Effector memory CD8-positive, alpha-beta T cell (primary cell): ENCODE measurements at places on chromosomes 13 and 19.
A peak's percentile ranks its signal among the peaks of the same experiment; 100 is the strongest.

DNA sequence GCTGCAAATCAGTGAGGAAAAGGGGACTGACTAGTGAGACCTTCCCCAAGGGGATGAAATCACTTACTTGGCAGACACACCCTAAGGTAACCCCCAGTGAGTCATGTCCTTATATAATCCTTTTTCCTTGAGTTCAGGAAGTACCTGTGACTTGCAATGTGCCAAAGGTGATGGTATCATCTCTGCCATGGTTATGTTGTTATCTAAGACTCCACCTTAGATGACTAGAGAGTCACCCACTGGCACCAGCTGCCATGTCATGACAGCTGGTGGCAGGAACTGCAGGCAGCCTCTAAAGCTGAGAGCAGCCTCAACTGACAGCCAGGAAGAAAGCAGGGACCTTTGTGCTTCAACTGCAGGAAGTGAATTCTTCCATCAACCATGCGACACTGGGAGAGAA lies 12.5 kb downstream of the PBX4 start:
- peak; percentile 19 for DNase-seq

GRCh38 chr19:8513687-8514504 lies at the start of gene ZNF414:
Gene ZNF414 (minus strand): TSS chr19:8514167. CDS start chr19:8514046, 121 bp downstream.
- DNase-seq = peak; percentile 95

- no peak for DNase-seq
These were observed 77.1 kb downstream of the RAB20 start for GRCh38 chr13:110484290-110485048.

- no peak for DNase-seq
These were observed 63.5 kb downstream of the SIAH3 start for GRCh38 chr13:45788011-45788410.

GRCh38 chr13:99158846-99159245 lies 41.8 kb upstream of the UBAC2 start:
- DNase-seq = no peak

DNA sequence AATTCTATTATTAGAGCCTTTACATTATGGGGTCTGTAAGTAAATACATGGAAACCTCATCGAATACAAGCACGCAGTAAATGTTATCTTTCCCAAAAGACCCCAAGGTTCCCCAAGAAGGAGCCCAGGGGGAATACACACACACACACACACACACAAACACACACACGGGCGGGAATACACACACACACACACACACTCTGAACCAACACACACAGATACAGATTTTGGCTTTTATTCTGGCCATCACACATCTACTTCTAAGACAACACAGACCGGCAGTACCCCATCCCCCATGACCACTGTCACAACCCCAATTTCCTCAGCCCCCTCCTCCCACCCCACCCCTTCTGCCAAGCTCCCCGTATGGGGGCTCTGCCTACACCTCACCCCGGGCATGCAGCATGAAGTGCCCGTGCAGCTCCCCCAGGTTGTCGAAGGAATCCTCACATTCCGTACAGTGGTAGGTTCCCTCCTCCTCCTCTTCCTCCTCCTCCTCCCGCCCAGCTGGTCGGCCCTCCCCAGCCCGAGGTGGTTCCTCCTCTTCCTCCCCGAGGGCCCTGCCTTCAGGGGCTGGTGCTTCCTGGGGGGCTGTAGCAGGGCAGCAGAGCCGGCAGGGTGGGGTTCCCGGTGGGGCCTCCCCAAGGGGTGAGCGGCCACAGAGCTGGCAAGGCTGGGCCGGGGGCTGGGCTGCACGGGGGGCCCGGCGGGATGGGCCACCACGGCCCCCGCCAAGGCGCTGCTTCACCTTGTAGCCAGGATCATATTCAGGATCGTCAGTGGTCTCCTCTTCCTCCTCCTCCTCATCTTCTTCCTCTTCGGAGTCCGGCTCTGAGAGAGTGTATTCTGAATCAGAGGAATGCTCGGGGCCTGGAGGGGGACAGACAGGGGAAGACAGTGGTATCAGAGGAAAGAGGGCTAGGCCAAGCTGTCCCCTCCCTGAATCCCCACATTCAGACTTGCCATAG lies 4.4 kb upstream of the SRRM5 start:
- DNase-seq = no peak

DNA sequence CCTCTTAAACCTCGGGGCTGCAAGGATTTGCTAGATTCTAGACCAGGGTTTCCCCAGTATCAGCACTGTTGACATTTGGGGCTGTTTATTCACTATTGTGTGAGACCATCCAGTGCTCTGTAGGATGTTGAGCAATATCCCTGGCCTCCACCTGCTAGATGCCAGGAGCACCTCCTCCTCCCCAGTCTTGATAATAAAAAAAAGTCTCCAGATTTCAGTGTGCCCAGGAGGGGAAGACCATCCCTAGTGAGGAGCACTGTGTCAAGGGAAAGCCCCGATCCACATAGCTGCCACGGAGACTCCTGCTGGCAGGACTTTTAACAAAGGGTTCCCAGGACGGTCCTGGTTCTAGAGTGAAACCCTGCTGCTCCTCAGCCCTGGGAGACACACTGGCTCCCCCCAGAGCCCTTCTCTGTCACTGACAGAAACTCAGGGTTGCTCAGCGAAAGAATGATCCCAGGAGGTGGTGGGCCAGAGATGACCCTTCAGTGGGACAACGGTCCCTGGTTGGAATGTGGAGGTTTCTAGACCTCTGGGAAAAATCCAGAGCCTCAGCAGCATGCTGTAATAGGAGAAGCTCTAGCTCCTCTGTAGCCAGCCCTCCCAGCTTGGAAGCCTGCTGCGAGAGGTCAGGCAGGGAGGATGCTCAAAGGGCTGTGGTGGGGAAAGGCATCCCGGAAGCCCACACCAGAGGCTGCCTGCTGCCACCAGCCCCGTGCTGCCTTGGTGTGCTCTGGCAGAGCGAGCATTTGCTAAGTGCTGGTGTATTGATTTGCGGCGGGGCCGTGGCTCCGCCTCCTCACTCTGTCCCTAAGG lies 20.3 kb downstream of the LYL1 start:
- DNase-seq = no peak

DNA sequence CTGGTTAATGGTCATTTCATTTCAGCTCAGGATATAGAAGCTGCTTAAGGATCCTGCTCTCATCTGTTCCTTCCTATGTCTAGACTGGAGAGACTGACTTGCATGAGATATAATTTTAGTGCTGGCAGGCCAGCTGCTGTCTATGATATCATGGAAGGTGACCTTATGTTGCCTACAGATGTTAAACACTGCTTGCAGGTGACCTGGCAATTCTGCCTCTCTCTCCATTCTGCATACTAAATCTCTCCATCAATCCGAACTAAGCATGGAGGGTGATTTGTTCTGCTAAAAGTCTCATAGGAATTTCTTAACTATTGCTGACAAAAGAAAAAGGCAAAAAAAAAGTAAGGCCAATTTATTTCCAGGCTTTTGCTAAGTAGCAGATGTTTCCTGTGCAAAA lies 81.0 kb downstream of the CCNA1 start:
- no peak for DNase-seq

DNA sequence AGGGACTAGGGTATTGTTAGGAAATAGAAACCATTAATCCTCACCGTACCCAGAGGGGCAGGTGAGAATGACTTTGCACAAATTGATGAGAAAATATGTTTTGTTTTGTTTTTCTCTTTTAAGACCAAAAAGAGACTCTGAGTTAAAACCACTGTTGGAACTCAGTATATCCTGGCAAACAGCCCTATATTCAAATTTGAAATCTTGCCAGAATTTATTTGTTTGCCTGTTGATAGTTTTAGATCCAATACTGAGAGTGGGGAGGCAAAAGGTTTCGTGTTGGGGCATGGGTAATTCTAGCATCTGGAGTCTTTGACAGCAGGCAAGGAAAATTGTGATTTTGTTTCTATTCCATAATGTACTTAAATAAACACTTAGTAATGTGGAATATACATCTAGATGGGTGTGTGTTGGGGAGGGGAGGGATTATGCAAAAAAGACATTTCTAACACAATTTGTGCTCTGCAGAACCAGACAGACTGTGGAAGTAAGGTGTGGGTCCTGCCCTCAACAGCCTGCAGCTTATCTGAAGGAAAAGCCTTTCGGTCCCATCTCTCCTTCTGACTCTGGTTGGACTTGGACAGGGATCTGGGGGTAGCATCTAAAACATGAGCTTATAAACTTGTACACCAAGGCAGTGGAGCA lies 190.7 kb downstream of the OXGR1 start:
- no peak for DNase-seq

DNA sequence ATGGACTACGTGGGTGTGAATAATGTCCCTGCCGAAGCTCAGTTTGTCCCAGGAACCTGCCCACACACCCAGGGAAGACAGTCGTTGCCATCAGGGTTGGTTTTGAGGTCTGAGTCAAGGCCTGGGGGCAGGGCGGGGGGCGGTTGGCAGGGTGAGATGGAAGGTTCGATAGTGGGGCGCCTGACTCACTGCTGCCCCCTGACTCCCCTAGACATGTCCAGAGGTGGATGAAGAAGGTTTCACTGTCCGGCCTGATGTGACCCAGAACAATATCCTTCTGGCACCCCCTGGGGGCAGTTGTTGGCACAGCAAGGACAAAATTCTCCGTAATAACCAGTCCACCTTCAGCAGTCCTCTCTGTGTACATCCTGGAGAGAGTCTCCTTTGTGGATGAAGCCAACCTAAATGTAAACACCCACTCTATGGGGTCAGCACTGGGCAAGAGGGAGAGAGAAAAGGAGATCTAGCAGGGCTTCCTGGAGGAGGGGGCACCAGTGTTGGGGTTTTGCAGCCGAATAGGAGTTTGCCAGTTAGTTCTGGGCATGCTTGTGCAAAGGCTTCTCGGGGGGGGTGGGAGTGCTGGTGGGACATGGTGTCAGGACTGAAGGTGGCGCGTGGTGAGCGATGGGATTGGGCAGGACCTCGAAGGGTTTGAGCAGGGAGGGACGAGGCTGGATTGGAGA lies 19.6 kb upstream of the B3GNT3 start:
- peak; percentile 28 for DNase-seq
